ENCODE measurements at places on chromosomes 3 and 15.
A peak's percentile ranks its signal among the peaks of the same experiment; 100 is the strongest.

GRCh38 chr3:177421481-177421785, 224.2 kb upstream of the TBL1XR1 start:
- no peak for DNase-seq

DNA sequence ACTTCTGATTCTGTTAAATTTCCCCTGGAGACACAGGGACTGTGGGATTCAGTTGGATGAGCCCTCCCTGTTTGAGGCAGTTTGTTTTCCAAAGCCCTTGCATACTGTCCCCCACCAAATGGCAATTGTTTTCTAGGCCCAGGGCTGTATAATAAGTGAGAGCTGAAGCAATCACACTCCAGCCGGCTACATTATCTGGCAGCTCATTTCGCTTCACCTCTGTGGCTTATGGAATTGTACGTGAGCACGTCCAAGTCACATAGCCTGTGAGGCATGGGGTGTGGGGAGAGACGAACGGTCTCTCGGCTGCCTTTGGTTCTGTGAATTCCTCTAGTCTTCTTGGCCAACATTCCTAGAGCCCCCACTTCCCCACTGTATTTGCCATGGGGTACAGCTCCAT, 10.7 kb downstream of the RBP2 start:
- DNase-seq = no peak

- DNase-seq = no peak
These were observed 4.6 kb downstream of the ACSBG1 start for GRCh38 chr15:78229431-78230406.

GRCh38 chr3:41370307-41370706, 171.0 kb downstream of the CTNNB1 start:
- DNase-seq = no peak

GRCh38 chr3:41881233-41881821, 80.6 kb downstream of the ULK4 start:
- peak; percentile 47 for DNase-seq

- no peak for DNase-seq
These were observed 68.0 kb downstream of the ATP11B start for GRCh38 chr3:182861348-182861747.

DNA sequence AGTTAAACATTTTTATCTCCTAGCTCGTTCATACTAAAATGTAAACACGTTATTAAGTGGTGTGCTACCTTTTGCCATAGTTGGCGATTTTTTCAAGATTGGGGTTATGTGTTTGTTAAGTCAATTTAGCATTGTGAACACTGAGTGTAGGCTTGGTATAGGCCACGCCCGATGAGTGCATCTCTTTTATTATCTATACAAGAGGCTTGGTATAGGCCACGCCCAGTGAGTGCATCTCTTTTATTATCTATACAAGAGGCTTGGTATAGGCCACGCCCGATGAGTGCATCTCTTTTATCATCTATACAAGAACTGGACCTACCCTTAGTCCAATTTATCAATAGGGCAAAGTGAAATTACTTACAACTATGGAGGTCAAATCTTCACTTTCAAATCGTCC, 70.4 kb downstream of the NIPA2 start:
- DNase-seq = no peak

GRCh38 chr3:197205675-197206074, 92.7 kb downstream of the DLG1 start:
- DNase-seq = no peak

DNA sequence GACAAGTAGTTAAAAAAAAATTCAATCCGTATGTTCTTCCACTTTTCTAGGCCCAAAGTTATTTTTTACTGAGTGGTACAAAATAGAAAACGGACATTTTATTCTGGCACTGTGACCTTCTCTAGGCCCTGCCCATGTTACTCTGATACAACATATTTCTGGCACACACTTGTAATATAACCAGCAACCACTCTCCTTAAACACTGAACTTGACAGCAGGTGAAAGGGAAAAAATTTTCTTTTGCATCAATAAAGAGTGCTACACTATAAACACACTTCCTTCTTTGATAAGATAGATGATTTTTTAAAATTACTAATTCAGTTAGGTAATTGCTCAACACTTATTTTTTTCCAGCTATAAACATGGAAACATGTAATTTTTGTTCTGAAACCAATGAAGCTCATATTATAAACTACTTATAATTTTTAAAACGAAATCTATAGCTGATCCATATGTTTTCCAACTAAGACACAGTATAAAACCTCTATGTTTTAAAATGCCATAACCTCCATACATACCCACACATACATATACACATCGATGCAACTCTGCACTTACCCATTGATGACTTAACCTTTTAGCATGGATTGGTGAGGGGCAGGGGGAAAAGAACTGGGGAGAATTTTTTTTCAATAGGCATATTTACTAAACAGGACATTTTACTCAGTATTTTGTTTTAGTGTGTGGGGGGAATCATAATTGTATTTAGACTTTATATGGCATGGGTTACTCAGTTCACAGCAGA, 5.3 kb upstream of the CTNNB1 start:
- no peak for DNase-seq

DNA sequence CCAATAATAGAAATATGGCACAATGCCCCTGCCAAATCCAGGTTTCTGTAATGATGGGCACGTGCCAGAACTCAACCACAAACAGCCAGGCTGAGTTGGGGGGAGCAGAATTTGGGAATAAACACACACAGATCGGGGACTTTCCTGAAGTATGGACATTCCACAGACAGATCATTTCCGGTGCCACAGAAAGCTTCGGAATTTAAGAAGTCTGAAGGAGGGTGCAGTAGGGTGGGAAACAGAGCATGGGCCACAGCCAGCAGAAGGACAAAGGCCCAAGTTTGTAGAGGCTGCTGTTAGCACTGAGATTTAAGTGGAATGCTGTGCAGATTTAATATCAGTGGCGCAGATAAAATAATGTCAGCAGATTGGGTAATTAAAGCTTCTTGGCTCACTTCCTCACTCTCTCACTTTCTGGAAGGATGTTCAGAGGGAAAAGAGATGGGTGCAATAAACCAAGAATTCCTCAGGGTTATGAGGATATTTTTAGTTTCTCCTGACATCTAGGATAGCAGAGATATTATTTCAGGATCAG, 67.4 kb downstream of the MYLK start:
- no peak for DNase-seq

- no peak for DNase-seq
These were observed 510 bp upstream of the COLQ start for GRCh38 chr3:15522016-15522415.

- DNase-seq = no peak
These were observed 161.7 kb upstream of the ZNF385D start for GRCh38 chr3:21912711-21913110.

DNA sequence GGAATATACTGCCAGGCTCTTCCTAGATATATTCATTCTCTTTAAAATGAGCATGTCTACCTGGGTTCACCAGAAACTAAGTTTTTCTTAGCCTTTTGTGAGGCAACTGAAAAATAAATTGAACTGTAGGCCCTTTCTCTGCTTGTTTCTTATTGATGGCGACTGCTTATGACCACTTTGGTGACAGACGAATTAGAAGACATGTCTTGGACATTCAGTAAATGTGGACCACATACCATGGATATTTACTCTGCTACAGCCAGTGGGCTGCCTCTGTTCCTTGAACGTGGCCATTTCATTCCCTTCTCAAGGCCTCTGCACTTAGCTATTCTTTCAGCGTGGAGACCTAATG, 603 bp upstream of the SELENOK start:
- DNase-seq = no peak

DNA sequence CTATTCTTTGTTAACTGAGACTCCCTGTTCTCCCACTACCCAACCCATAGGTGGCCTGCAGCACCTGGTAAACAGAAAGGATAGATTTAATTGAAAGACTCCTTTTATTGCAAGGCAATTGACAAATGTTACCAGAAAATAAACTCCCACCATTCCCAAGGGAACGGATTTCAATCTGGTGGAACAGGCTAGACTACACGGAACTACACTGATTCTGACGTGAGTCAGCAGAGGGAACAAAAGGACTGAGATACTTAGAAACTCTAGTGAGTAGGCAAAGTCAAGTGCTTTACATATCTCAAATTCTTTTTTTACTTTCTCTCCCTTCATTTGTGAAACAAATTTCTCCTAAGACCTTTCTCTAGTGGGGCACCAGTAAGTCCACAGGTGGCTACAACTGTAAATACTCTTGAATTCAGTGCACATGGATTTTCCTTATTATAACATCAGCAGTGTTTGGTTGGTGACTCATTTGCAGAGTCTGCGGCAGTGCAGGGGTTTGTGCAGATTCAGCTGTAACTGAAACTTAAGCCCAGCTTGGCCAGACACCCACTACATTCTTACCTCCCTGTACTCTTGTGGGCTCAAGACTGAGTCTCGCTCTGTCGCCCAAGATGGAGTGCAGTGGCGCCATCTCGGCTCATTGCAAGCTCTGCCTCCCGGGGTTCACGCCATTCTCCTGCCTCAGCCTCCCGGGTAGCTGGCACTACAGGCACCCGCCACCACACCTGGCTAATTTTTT, 34.3 kb upstream of the PLSCR2 start:
- DNase-seq = peak; percentile 94

DNA sequence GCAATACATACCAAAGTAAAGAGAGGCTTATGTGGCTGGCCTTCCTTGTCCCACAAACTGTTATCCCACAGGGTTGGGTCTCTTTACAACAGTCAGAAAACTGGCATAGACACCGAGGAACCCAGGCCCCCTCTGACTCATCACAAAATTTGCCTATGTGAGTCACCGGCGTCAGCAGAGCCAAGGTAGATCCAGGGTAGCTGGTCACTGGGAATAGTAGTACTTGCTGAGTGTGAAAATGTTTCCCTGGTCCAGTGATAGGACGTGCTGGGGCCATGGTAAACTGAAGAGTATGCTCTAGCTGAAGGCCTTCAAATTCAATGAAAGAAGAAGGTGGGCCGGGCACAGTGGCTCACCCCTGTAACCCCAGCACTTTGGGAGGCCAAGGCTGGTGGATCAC, 27.1 kb upstream of the SKIL start:
- DNase-seq = no peak

DNA sequence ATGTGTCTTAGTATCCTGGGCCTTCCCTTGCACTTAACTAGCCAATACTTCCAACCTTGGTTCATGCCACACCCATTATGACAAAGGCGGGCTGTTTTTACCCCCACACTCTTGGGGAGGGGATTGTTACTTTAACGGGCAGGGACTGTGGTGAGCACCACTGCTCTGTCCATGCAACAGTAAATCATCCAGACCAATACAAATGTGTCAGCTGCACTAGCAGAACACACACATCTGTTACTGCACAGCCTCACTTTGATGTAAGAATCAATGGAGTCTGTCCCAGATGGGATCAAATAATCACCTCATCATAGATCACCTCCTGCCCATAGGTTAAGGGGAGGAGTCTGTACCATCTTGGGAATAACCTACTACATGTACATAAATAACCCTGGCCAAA, 58.1 kb downstream of the NPAP1 start:
- no peak for DNase-seq

- no peak for DNase-seq
These were observed 6.0 kb downstream of the ISL2 start for GRCh38 chr15:76342382-76343201.

DNA sequence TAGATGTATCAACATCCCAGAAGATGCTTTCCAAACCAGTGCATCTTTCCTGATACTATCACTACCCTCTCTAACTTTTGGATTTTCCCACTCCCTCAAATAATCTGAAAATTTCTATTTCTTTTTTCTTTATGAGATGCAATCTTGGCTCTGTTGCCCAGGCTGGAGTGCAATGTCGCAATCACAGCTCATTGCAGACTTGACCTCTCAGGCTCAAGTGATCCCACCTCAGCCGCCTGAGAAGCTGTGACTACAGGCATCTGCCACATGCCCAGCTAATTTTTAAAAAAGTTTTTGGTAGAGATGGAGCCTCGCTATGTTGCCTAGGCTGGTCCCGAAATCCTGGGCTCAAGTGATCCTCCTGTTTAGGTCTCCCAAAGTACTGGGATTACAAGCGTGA, 239.7 kb downstream of the SUCLG2 start:
- no peak for DNase-seq

DNA sequence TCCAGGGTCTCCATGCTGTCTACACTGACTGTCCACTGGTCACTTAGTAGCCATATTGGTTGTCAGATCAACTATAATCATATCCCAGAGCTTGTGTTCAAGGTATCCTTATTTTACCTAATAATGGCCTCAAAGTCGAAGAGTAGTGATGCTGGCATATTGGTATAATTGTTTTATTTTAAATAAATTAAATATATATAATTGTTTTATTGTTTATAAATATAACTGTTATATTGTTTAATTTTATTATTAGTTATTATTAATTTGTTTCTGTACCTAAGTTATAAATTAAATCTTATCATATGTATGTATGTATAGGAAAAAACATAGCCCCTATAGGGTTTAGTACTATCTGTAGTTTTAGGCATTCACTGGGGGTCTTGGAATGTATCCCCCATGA, 205.0 kb downstream of the FOXP1 start:
- DNase-seq = no peak

DNA sequence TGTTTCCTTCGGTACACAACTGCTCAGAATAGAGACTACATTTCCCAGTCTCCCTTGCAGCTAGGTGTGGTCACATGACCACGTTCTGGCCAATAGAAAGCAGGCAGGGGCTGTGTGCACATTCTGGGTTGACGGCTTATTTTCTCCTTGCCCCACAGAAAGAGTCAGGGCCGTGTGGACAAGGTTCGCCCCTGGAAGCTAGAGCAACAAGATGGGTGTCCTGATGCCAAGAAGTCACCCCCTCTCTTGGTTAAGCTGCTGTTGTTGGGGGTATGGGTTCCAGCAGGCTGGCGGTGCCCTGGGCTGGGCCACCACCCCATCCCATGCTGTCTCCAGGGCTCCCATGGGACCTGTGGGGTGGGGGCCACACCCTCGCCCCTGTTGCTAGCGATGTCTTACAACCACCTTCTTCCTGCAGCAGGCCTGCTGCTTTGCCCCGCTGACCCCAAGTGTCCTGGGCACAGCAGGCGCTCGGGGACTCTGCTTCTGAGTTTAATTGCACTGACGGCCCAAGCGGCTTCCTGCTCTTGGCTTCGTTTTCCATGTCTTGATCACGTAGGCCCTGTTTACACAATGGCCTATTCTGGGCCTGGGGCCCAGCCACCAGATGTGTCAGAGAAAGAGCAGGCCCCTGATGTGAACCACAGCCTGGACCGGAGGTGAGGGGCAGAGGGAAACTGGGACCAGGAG, 24.9 kb downstream of the ABTB1 start:
- peak; percentile 84 for DNase-seq

DNA sequence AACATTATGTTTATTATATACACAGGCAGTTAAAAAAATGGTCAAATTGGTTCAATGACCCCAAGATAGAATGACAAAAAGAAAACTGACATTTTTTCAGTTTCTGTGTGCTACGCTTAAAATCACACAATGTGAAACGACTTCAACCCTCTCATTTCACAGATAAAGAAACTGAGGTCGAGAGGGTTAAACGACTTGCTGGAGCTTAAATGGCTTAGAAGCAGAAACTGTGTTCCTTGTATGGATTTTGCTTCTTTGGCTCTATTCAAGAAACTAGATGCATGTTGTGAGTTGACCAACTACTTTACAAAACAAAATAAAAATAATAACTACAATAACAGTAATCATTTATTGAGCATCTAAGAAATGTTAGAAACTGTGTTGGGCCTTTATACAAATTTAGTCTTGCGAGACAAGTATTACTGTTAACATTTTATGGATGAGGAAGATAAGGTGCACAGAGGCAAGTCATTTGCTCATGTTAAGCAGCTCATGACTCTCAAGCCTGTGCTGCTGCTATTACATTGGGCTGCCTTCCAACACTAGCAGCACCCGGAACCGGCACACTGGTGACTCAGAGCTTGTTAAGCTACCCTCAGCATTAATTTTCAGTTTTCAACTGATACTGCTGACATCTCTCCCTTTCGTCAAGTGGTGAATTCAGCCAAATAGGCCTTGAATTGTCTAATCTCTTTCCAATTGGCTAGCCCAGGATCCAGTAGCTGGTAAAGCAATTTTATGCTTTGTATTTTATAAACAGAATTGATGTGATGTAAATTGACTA, 487.6 kb downstream of the NAALADL2 start:
- peak; percentile 82 for DNase-seq

Measured in mesenchymal stem cell (in vitro differentiated cells and primary cell).